ENCODE measurements at places on chromosomes 12 and 14. TPM values are rescaled to one million over a fixed set of nuclear protein-coding genes. Genes with fewer than 3 reads are reported as not detected.

DNA sequence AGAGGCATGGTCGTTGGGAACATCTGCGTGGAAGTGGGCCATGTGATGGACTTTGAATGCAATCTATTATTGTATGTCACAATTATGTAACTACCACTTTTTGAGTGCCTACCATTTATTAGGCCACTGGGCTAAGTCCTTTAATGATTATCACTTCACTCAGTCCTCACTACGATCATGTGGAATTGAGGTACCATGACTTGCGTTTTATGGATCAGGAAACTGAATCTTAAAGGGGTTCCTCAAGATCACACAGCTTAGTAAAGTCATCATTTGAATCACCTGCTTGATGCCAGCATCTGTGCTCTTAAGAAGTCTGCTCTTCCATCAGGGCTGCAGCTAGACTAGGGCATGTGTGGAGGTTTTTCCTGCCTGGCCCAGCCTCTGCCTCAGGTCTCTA is 136.7 kb downstream of the DAD1 start:
- H3K4me3 ChIP-seq = no peak overlapping the region
- no peaks in the 10 kb centered on the region for H3K36me3 ChIP-seq
- H3K27ac ChIP-seq = no peak overlapping the region
- H3K4me1 ChIP-seq = no peaks in the 10 kb centered on the region
- DNase-seq = no peak
- H3K27me3 ChIP-seq = no peaks in the 10 kb centered on the region

Gene CCDC184
- total RNA-seq = 3.0 TPM

Gene CFAP54
- total RNA-seq = 15.5 TPM

- H3K27me3 ChIP-seq = no peaks in the 10 kb centered on the region
- H3K36me3 ChIP-seq = no peaks in the 10 kb centered on the region
- no peak for DNase-seq
- H3K27ac ChIP-seq = peak overlapping the region; percentile 96
- peak overlapping the region; percentile 98 for H3K4me3 ChIP-seq
- H3K4me1 ChIP-seq = no peaks in the 10 kb centered on the region
Measured at GRCh38 chr14:31419967-31420318, 407 bp downstream of the HEATR5A start.

GRCh38 chr12:19415563-19415962 is 23.7 kb upstream of the AEBP2 start:
- H3K36me3 ChIP-seq = no peaks in the 10 kb centered on the region
- H3K4me3 ChIP-seq = no peak overlapping the region
- DNase-seq = no peak
- no peak overlapping the region for H3K27ac ChIP-seq

- peaks cover 7% of the 10 kb centered on the region for H3K27me3 ChIP-seq
- no peak overlapping the region for H3K4me3 ChIP-seq
- no peaks in the 10 kb centered on the region for H3K4me1 ChIP-seq
- H3K27ac ChIP-seq = no peak overlapping the region
- no peak for DNase-seq
Measured at GRCh38 chr12:130286741-130287440, 50.8 kb upstream of the PIWIL1 start.

- no peak overlapping the region for H3K4me3 ChIP-seq
- H3K36me3 ChIP-seq = no peaks in the 10 kb centered on the region
- no peak for DNase-seq
- no peak overlapping the region for H3K27ac ChIP-seq
Measured at GRCh38 chr12:117134059-117134458, 34.8 kb upstream of the TESC start.

GRCh38 chr12:20366776-20367409 is 1.4 kb upstream of the PDE3A start:
- peaks cover 6% of the 10 kb centered on the region for H3K27me3 ChIP-seq
- H3K27ac ChIP-seq = no peak overlapping the region
- H3K4me3 ChIP-seq = no peak overlapping the region
- no peaks in the 10 kb centered on the region for H3K36me3 ChIP-seq
- H3K4me1 ChIP-seq = no peaks in the 10 kb centered on the region

Gene RHOF
- 33.2 TPM for total RNA-seq

GRCh38 chr12:24723759-24724158 is 225.1 kb downstream of the BCAT1 start:
- no peak for DNase-seq
- no peak overlapping the region for H3K27ac ChIP-seq
- H3K36me3 ChIP-seq = no peaks in the 10 kb centered on the region

GRCh38 chr14:96945721-96946120 is 148.5 kb downstream of the VRK1 start:
- H3K4me3 ChIP-seq = no peak overlapping the region
- no peak overlapping the region for H3K27ac ChIP-seq
- no peak for DNase-seq
- H3K36me3 ChIP-seq = no peaks in the 10 kb centered on the region
- H3K4me1 ChIP-seq = no peaks in the 10 kb centered on the region

DNA sequence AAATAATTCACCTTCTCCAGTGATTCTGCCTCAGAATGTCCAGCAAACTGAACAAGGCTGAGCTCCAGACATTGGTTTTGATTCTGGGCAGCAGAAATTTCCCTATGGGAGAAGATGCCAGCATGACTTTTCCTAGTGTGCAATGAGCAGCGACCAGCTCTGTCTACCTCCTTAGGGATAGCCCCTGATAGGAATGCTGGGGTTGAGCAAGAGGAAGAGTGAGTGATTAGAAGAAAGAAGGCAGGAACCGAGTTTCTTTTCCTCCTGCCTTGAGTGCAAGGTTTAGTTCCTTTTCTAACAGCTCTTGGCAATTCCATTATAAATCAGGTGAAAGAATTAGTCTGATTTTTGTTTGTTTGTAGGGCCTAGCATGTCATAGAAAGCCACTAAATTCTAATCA is 379.0 kb downstream of the DAD1 start:
- H3K27ac ChIP-seq = no peak overlapping the region
- no peak overlapping the region for H3K4me3 ChIP-seq
- no peaks in the 10 kb centered on the region for H3K27me3 ChIP-seq
- H3K36me3 ChIP-seq = no peaks in the 10 kb centered on the region
- no peaks in the 10 kb centered on the region for H3K4me1 ChIP-seq

Gene DEPDC4
- total RNA-seq = 6.2 TPM

DNA sequence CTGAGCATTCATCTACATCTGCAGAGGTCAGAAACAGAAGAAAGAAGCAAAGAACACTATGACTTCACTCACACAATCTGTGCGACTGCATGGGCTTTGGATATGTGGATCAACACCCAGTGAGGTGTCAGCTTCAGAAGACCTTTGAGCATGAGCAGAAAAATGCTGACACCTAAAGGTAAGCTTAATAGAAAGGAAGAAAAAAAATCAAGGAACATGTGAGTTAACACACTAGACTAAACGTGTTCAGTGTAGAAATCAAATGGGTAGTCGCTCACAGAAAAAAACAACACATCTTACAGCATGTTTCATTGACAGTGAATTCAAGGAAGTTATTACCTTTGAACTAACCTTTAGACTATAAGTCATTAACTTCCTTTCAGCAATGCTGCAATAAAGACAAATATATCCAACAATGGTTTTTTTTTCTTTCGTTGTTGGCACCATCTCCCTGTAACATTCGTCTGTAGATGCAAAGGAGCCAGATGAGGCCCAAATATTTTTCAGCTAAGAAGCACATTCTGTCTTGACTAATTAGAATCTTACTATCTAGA is 30.9 kb downstream of the RTRAF start:
- H3K27me3 ChIP-seq = no peaks in the 10 kb centered on the region
- H3K36me3 ChIP-seq = peaks cover 31% of the 10 kb centered on the region
- no peaks in the 10 kb centered on the region for H3K4me1 ChIP-seq
- no peak overlapping the region for H3K27ac ChIP-seq
- no peak overlapping the region for H3K4me3 ChIP-seq

Gene SIX4
- total RNA-seq = 5.2 TPM

GRCh38 chr14:87994974-87995373 is 2.0 kb upstream of the GALC start:
- H3K4me1 ChIP-seq = no peaks in the 10 kb centered on the region
- H3K4me3 ChIP-seq = no peak overlapping the region
- H3K27ac ChIP-seq = no peak overlapping the region
- H3K27me3 ChIP-seq = no peaks in the 10 kb centered on the region
- no peaks in the 10 kb centered on the region for H3K36me3 ChIP-seq

DNA sequence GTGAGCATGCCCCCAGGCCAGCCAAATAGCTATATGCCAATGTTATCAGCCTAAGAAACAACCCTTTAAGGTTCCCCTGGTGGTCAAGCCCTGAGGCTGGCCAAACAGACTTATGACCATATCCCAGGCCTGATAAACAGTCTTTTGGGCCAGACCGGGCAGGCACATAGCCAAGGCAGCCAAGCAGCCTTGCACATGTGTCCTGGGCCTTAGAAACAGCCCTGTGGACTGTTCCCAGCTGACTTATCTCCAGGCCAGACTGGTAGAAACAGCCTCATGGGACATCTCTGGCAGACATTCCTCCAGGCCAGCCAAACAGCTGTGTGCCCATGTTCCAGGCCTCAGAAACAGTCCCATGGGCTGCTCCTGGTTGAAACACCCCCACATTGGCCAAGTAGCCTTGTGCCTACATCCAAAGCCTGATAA is 295.0 kb upstream of the MGAT4C start:
- H3K27me3 ChIP-seq = no peaks in the 10 kb centered on the region
- H3K27ac ChIP-seq = no peak overlapping the region
- DNase-seq = no peak
- no peaks in the 10 kb centered on the region for H3K36me3 ChIP-seq
- H3K4me3 ChIP-seq = no peak overlapping the region

GRCh38 chr14:105419195-105420091 is at the start of gene MTA1:
Gene MTA1, plus strand, starts transcription at chr14:105419827. Its CDS starts 209 bp downstream, at chr14:105420036.
- H3K36me3 ChIP-seq = no peaks in the 10 kb centered on the region
- no peaks in the 10 kb centered on the region for H3K4me1 ChIP-seq
- H3K27ac ChIP-seq = peak within 1 kb of the TSS; percentile 73

DNA sequence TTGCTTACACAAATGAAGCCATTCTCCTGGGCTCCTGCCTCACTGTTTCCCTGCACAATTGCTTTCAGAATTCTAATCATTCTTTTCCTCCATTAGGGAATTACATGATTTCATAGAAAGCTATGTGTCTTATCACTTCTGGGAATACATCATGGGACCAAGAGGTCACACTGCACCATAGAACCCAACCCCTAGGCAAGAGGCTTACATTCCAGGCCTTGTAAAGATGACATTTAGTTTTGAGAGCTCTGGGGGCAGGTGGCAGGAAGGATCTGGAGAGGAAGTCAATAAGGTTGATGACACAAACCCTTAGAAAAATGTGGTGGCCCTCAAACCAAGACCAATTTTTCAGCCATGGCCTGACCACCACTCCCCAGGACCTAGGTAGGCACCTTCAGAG is 57.1 kb downstream of the NUAK1 start:
- peaks cover 3% of the 10 kb centered on the region for H3K36me3 ChIP-seq
- no peak for DNase-seq
- H3K4me3 ChIP-seq = no peak overlapping the region
- H3K27ac ChIP-seq = peak overlapping the region; percentile 58
- H3K27me3 ChIP-seq = no peaks in the 10 kb centered on the region
- H3K4me1 ChIP-seq = peaks cover 8% of the 10 kb centered on the region

Gene KRT3
- total RNA-seq = not detected

Gene OTOGL
- total RNA-seq = 0.71 TPM

DNA sequence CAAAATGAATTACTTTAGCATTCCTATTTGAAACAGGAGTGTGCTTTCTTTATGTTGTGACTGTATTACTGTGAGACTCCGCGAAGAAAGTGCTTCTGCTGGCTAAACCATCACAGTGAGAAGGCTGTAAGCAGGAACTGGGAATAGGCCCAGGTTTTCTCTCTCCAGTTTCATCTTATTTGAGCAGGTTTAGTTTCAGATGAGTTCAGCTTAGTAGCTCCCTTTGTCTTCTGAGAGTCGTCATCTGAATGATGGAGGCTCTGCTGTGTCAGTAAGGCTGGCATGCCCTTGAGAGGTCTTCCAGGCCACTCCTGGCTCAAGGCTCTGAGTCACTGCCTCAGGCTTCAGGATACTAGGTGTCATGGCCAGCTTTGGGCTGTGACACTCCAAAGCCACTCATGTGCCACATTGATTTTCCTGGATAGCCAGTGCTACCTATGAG is 205.6 kb upstream of the RGS6 start:
- no peak overlapping the region for H3K27ac ChIP-seq
- H3K27me3 ChIP-seq = no peaks in the 10 kb centered on the region
- peaks cover 6% of the 10 kb centered on the region for H3K36me3 ChIP-seq
- no peak for DNase-seq
- no peaks in the 10 kb centered on the region for H3K4me1 ChIP-seq

DNA sequence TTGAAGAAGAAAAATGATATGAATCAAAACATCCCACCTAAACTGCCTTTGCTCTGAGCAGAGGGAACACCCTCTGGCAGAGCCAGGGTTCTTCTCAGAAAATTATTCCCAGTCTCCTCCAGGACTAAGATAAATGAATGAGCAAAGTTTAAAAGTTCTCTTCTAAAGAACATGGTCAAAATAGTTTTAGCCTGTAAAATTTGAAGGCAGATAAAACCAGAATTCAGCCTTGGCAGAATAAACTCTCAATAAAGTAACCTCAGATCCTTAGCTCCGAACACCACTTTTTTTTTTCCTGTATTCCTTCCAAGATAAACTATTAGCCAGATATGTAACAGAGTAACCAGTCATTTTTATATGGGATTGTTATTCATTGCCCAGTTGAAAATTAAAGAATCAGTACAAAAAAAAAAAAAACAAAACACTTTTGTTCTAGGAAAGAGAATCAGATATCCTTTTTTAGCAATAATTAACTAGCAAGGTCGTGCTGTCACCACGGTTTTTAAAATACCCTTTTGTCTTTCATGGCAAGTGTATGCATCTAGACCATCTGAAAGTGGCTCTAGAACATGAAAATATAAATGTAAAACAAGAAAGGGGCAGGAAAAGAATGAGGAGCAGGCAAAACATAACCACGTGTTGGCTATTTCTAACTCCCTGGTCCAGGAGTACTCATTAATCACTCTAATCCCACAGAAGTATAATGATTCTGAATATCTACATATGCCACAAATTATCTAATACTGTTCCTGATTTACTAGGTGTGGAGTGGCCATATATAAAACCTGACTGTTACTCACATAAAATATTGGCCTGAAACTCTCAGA is 60.8 kb downstream of the CAPZA3 start:
- H3K4me3 ChIP-seq = no peak overlapping the region
- no peaks in the 10 kb centered on the region for H3K27me3 ChIP-seq
- DNase-seq = peak; percentile 13
- H3K36me3 ChIP-seq = no peaks in the 10 kb centered on the region
- no peak overlapping the region for H3K27ac ChIP-seq

Gene BHLHE41
- total RNA-seq = 39.0 TPM

DNA sequence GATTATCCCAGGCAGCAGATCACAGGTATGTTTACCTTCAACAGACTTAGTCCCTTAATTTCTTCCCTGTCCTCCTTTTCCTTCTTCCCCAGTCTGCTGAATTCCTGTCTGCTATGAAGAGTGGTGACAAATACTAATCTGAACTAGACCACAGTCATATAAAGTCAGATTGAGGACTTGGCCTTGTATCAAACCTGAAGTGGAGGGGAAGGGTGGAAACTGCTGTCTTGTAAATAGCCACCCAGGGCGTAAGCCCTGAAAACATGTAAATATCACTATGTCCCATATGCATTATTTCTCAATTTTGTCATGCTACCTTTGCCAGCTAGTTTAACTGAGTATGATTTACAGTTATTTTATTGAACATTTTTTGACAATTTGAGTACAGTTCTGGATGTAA is 368.0 kb downstream of the CCDC91 start:
- no peaks in the 10 kb centered on the region for H3K36me3 ChIP-seq
- H3K4me3 ChIP-seq = no peak overlapping the region
- H3K27me3 ChIP-seq = no peaks in the 10 kb centered on the region
- peaks cover 16% of the 10 kb centered on the region for H3K4me1 ChIP-seq
- no peak for DNase-seq

Gene TEX22
- total RNA-seq = 2.1 TPM

Gene CLEC1B
- total RNA-seq = not detected

GRCh38 chr12:131254374-131254773 is 300.7 kb downstream of the ADGRD1 start:
- H3K27me3 ChIP-seq = no peaks in the 10 kb centered on the region
- no peak for DNase-seq
- H3K4me3 ChIP-seq = no peak overlapping the region
- no peak overlapping the region for H3K27ac ChIP-seq

Gene CARMIL3
- 2.4 TPM for total RNA-seq

Measured in lung (tissue), 17 donors.